ENCODE measurements at places on chromosomes 11 and 22.

- no peak for DNase-seq
Observed at GRCh38 chr11:65434667-65435410, 12.2 kb downstream of the NEAT1 start.

DNA sequence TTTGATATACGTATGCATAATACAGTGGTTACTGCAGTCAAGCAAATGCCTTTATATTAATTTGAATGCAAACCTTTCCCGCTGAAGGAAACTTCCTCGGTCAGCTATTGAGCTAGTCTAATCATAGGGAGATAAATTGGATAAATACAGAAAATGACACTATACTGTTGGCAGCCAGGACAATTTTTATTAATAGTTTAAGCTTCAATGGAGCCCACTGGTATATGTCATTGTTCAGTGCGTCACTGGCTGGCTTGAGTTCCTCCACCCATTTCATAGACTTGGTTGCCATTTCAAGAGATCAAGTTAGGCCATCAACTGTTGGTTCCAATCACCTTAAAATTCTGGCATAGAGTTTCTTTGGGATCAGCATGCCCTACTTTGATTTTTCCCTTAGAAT is 32.5 kb upstream of the DNAJB7 start:
- no peak for DNase-seq

DNA sequence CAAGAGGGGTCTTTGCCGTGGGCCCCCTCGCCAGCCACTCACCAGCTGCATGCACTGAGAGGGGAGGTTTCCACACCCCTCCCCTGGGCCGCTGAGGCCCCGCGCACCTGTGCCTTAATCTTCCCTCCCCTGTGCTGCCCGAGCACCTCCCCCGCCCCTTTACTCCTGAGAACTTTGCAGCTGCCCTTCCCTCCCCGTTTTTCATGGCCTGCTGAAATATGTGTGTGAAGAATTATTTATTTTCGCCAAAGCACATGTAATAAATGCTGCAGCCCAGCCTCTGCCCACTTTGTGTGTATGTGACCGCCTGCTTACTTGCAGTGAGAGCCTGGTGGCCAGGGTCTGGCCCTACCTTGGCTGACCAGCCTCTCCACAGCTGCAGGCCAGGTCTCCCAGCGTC is 2.8 kb upstream of the CRACR2B start:
- no peak for DNase-seq

- DNase-seq, result no peak
Observed at GRCh38 chr22:35528927-35529326, 11.7 kb upstream of the RASD2 start.

GRCh38 chr11:64856382-64857227 is 12.2 kb upstream of the CDC42BPG start:
- no peak for DNase-seq
